ENCODE measurements at places on chromosomes 7 and 10.

GRCh38 chr10:133161486-133162109, 1.6 kb downstream of the KNDC1 start:
- DNase-seq, result no peak

DNA sequence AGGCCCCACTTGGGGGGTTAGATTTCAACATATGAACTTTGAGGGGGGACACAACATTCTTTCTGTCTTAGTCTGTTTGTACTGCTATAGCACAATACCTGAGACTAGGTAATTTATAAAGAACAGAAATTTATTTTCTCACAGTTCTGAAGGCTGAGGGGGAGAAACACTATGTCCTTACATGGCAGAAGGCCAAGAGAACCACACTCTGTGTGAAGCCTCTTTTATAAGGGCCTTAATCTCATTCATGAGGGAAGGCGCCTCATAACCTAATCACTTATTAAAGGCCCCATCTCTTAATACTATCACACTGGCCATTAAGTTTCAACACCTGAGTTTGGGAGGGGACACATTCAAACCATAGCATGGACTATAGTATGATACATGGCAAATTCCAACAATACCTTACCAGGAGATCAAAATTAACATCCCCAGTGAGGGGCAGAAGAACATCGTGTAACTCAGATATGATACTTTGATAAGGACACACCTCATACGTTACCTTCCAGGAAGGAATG, 9.3 kb upstream of the PDLIM1 start:
- no peak for DNase-seq

- no peak for DNase-seq
Measured at GRCh38 chr7:34806831-34807230, 148.8 kb downstream of the NPSR1 start.

- no peak for DNase-seq
Measured at GRCh38 chr7:144820552-144820951, 15.3 kb downstream of the TPK1 start.

DNA sequence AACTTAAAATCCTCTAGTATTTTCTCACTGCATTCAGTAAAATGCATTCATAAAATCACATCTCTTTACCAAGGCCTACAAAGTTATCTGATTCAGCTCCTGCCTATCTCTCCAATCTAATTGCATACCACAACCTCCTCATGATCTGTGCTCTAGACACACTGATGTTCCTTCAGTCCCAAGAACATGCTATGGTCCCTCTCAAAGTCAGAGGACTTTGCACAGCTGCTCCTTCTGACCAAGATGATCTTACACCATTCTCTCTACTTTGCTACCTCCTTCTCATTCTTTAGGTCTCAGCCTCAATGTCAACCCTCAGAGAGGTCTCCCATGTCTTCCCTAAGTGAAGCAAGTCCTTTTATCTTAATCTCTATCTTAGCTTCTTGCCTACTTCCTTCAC, 45.5 kb downstream of the CAV1 start:
- no peak for DNase-seq

- peak; percentile 90 for DNase-seq
Measured at GRCh38 chr7:152436111-152436930, 518 bp upstream of the KMT2C start.

DNA sequence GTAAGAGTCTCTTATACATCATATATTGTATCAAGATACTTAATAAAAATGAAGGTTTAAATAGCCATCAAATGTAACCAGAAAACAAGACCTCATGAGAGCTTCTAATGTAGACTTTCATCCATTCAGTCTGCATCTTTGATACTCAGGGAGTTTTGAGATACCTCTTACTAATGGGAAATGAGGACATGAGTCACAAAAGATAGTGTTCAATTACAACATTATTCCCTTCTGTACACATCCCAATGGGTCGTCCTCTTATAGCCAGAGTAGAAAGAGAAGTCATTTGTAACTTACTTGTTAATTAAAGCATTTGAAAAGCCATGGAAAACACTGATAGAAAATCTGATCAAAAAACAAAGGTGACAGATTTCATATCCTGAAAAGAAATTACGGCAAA, 19.4 kb downstream of the SHTN1 start:
- DNase-seq, result no peak

DNA sequence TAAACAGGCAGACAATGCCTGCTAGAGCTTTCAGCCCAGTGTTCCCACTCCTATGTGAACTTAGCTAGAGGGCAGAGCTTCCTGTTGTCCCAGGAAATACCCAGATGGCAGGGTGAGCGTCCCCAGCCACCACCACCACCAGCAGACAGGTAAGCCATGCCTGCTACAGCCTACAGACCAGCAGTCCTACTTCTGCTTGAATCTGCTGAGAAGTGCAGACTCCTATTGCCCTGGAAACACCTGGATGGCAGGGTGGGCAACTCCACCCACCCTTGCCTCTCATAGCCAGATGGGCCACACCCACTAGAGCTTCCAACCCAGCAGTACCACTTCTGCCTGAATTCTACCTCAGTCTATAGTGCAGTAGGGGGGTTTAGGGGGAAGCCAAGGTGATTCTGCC, 64.4 kb downstream of the FBXL13 start:
- no peak for DNase-seq

DNA sequence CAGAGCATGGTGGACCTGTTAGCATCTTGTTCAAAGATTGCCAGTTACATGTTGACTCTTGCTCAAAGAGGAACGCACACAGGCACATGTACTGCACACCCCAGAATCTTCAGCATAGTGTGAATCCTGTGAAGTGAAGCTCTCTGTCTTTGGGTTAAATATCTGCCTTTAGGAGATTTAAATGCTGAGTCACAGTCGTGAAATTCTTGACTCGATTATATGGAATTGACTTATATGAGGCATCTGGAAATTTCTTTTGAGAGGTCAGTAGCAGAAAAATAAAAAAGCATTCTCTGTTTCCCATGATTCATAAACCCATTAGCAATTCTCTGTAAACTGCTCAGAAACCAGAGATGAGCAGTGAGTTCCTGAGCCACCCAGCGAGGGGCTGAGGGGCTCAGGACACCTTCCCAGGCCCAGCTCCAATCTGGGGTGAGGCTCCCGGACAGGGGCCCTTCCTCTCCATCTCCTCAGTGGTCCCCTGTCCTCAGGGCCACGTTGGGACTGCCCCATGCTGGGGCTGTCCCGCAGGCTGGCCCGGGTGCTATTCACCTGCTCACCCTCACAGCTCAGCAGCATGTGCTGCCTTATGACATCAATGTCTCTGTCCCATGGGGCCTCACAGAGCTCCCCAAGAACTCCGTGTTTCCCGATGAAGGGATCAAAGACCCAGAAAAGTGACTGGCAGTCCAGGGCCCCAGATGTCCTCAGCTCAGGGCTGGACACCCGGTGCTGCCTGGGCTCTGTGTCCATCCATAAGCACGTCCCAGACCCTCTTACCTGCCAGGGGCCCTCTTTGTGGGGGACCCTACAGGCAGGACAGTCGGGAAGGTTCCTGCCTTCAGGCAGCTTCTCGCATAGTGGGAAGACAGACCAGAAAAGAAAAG, 50.0 kb upstream of the INSIG1 start:
- no peak for DNase-seq

DNA sequence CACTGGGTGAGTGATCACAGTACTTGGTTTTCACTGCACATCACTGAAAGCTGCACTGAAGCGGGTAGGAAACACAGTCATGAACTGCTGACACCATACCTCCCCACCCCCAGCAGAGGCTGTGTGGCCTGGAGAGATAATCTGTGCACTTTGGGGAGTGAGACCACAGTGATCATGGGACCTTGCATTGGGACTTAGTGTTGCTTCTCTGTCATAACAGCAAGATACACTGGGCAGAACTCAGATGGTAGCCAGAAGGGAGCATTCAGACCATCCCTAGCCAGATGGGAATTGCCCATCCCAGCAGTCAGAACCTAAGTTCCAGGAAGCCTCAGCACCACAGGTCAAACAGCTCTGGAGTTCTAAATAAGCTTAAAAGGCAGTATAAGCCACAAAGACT, 346.4 kb upstream of the TMEM229A start:
- no peak for DNase-seq

DNA sequence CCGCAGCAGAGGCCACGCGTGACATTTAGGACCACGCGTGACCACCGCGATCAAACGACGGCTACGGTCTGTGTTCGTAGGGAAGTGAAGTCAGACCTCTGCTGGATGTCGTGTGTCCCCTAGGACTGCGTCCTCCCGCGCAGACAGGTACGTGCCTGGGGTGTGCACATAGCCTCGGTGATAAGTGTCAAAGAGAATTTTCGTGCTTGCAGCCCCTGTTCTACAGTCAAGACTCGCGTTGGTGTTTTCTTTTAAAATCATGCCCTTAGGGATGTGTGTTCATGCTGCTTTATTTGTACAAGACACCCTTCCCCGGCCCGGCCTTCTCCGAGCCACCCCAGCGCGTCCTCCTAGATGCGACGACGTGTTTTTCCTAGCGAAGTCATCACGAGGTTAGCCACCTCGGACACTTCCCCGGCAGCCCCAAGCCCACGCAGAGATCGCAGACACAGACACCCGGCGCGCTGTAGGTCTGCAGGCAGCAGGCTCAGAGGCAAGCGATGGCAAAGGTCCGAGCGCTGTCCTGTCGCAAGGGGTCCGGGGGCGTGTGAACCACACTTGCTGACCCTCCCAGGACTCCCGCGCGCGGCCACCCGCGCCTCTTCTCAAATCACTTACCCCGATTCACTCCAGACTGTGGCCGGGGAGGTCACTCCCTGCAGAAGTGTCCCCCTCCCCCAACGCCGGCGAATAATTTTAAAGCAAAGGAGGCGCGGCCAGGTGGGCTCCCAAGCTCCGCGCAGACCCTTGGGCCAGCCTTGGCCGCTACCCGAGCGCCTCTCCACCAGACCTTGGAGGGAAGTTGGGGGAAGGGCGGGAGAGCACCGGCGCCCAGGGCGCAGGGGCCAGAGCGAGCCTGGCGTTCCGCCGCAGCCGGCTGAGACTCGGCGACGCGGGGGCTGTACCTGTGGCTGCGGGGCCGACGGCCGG, 552 bp downstream of the MKX start:
- no peak for DNase-seq

DNA sequence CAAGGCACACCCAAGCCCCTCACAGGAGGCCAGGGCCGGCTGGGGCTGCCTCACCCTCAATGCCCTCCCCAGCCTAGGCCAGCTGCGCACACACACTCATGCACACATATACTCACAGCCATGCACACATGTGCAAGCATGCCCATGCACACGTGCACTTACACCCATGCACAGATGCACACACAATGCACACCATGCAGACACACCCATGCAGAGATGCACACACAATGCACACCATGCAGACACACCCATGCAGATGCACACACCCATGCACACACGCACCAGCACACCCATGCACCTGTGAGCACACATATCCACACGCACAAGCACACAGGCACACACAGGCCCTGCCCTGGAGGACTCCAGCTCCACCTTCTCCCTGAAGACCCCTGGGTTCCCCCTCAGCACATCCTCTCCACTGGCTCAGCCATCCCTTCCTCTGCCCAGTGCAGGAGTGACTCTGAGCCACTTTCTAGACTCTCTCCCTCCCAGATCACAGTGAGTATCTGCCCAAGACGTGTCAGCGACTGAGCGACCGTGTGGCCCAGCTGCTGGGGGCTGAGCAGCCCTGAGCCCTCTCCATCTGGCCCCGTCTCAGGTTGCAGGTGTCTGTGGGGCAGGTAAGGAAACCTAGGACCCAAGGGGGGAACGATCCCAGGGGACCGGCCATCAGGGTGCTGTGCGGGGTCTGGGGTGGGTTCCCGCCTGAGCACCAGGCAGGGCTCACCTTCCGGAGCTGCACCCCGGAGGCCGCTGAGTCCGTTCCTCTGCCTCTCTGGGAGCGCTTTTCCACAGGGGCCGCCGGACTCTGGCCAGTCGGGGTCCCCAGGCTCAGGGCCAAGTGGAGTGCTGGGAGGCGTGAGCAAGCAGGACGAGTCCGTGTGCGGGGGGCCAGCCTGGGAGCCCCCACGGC, 25.8 kb downstream of the AP5Z1 start:
- no peak for DNase-seq

DNA sequence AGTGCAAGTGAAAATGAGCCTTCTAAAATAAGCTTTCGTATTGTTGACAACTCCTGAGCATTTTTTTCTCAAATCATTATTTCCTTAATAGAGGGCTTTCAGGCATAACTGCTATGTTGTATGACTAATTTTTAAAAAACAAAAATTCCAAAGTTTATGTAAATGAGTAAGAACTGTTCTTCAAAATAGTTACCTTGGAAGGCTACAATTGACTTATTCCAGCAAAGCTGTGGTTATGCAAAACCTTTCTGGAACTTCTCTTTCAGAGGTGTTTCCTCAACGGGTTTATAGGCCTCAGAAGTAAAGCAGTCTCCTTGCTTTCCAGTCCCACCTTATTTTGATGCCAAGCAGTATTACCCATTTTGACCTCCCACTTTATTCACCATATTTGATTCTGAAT, 2.5 kb downstream of the SLC25A28 start:
- DNase-seq, result no peak

GRCh38 chr7:27172823-27173510, 1.2 kb downstream of the HOXA10 start:
- DNase-seq, result peak; percentile 74

DNA sequence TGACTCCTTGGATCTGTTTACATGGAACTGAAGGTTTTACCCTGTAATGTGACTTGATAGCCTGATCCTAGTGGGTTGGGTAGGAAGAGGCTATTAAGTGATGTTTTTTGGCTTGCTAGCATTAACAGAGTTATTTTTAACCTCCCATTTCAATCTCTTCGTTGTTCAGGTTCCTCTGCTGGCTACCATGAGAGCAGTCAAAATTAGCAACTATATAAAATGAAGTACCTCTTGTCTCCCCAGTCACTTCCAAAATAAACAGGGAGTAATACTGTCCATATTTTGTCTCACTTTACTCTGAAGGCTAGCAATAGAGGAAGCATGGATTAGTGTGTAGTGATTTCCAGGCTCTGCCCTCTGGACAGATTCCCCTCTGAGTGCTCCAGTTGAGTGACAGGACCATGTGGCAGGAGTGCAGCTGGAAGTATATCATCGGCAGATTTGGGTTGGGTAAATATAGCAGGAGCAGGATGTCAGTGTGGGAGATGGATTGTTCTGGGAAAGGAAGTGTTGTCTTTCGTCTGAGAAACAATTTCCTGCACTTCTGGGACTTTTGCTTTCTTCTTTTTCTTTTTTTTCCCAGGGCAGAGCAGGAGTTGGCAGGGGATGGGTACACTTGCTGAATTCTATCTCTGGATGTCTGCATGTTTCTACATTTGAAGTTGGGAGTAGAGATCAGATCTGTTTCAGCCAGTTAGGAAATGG, 35.2 kb downstream of the GBF1 start:
- no peak for DNase-seq
